ENCODE measurements at places on chromosomes 2 and 18.

- no peak for DNase-seq
These were observed 49.1 kb upstream of the IGFBP2 start for GRCh38 chr2:216584112-216584511.

DNA sequence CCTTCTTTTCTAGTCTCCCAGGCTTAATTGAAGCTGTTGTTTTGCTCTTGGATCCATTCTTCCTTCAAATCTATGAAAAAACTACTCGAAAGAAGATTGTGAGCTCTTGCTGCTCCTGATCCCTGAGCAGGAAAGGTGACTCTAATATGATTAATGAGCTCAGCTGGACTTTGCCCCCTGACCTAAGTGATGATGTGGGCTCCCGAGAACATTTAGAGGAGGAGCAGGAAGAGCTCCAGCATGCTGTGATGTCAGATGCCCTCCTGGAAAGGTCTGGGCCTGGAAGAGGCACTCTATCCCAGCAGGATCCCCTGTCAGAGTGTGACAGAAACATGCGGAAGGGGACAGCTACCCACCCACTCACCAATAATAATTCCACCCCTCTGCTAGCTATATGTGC is 117.9 kb upstream of the PELI1 start:
- DNase-seq = no peak

- DNase-seq = no peak
These were observed 35.6 kb downstream of the FBLN7 start for GRCh38 chr2:112173646-112174319.

GRCh38 chr2:29273004-29273684 is 157.9 kb downstream of the CLIP4 start:
- no peak for DNase-seq

DNA sequence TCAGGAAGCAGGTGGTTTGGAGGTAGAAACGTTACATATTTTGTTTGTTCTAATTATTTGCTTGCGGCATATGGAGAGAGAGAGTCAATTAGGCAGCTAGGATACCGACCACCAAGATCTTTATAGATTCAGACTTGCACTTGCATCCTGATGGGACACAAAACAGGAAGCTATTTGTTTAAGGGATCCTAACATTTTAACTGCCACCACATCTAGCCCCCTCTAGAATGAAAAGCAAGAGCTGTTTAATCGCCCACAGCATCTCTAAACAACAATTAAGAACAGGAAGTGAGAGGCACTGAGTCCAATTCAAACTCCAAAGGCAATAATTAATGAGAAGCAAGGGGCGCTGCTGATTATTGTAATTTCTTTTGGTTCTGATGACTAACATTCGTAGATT is 182.0 kb upstream of the LINC00305 start:
- no peak for DNase-seq

GRCh38 chr18:6509832-6510231 is 95.1 kb upstream of the L3MBTL4 start:
- DNase-seq = no peak

- DNase-seq = peak; percentile 33
These were observed 289.8 kb upstream of the SPRED2 start for GRCh38 chr2:65722028-65722778.

GRCh38 chr2:68468801-68469200 is 1.4 kb downstream of the APLF start:
- DNase-seq = no peak

- DNase-seq = no peak
These were observed 5.9 kb downstream of the SCYGR3 start for GRCh38 chr2:227608561-227609338.

GRCh38 chr2:39127973-39128372 is 7.1 kb upstream of the SOS1 start:
- DNase-seq = no peak

DNA sequence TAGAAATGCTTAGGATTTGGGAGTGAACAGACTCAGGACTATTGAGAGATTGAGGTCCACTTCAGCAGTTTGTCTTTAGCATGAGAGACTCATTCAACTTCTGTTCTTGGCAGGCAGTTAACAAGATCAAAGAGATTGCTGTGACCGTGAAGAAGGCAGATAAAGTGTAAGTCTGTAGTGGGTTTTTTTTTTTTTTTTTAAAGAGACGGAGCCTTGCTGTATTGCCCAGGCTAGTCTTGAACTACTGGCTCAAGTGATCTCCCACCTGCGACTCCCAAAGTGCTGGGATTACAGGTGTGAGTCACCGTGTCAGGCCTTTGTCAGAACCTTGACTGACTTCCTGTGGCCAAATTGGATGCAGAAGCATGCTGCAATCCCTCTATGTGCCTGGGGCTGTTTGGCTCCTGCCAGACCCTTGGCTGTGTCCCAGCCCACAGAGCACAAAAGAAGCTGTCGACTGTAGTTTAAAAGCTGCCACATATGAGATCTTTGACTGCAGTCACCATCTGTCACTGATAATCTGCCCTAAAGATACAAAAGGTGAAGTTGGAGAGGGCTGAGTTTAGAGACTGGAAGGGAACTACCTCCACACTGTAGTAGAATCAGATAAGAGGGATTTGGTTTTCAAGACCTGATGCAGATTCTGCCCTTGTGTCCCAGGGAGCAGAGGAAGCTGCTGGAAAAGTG is 9.9 kb downstream of the CCT7 start:
- no peak for DNase-seq

DNA sequence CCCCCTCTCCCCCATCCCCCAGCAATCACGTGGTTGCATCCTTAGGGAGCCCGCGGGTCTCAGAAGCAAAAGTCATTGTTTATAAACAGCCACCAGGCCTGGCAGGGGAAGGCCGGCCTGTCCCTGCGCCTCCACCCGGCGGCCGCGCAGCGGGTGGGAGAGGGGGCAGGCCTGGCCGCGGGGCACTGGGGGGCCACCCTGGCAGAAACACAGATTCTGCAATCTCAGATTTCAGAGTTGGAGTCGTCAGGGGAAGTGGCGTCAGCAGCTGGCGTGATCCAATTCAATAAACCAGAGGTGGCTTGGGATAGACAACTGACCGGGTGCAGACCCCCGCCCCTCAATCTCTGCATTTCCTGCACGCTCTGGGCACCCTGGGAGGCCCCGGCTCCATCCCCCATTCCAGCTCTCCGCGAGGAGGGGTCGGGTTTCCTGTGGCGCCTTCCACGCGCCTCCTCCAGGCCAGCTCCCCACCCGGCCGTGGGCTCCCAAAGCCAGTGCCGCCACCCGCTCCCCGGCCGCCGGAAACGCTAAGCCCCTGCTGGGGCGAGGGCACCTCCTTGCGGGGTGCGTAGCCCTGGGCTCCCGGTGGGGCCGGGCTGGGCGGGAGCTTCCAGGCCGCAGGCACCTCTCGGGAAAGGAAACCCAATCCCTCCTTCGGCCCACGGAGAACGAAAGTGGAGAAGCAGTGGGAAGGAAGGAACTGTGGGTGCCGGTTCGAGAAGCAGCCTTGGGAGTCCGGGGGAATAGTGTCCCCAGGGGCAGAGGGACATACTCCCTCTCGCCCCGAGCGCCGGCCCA is 1.1 kb downstream of the BIN1 start:
- peak; percentile 83 for DNase-seq

DNA sequence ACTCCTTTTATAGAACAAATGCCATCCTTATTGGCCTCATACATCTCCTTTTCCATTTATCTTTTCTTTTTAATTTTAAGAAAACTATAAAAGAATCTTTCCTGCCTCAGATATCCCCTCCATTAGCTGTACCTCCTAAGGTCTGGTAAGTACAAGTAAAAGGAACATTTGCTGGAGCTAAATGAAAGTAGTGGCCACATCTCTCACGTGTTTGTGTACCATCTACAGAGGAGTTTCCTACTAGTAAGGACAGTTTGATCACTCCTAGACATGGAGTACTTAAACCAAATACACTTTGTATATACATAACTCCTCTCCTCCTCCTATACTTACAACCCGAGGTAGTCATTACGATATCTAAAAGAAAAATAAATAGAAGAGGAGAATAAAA is 504.8 kb downstream of the LRRTM4 start:
- no peak for DNase-seq

- DNase-seq = no peak
These were observed 402.8 kb upstream of the SYT4 start for GRCh38 chr18:43680096-43680495.

GRCh38 chr18:48409591-48410094 is 460 bp upstream of the ZBTB7C start:
- peak; percentile 85 for DNase-seq

GRCh38 chr2:118812552-118812951 is 34.9 kb downstream of the EN1 start:
- no peak for DNase-seq

GRCh38 chr2:27628767-27629709 is at the start of the genes CCDC121 and GPN1:
CCDC121 (minus strand) TSS chr2:27629012; CDS start chr2:27627799, 1,213 bp downstream.
GPN1 (plus strand) TSS chr2:27629050; CDS start chr2:27629059, 9 bp downstream.
- DNase-seq = peak; percentile 80

DNA sequence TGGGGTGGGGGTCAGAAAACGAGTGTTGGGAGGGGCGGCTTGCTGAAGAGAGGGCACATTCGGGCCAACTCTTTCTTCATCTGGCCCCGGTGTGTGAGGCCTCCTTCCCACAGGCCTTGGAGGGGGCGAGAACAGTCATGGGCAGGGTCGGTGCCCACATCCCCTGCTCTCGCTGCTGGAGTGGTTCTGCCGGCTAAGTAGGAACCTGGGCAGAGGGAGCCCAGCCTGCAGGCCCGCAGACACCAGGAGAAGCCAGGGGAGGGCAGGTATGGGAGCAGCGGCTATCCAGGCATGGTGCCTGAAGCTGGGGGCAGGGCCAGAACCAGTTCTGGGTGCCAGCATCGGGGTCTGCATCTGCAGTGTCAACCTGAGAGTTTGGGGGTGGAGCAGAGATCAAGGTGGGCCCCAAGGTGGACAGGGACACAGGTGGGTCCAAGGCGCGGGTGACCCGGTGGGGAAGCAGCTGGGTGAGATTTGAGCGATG is 46.6 kb upstream of the HPCAL1 start:
- no peak for DNase-seq

- DNase-seq = no peak
These were observed 52.4 kb upstream of the MAP2 start for GRCh38 chr2:209371407-209371806.

- DNase-seq = peak; percentile 47
These were observed 4.2 kb upstream of the EN1 start for GRCh38 chr2:118851650-118852049.

GRCh38 chr18:29616867-29617266 is 1425.7 kb downstream of the DSC3 start:
- no peak for DNase-seq

- DNase-seq = no peak
These were observed 46.7 kb upstream of the KCNF1 start for GRCh38 chr2:10864861-10865636.

GRCh38 chr18:10051877-10052631 is 138.2 kb downstream of the VAPA start:
- no peak for DNase-seq

DNA sequence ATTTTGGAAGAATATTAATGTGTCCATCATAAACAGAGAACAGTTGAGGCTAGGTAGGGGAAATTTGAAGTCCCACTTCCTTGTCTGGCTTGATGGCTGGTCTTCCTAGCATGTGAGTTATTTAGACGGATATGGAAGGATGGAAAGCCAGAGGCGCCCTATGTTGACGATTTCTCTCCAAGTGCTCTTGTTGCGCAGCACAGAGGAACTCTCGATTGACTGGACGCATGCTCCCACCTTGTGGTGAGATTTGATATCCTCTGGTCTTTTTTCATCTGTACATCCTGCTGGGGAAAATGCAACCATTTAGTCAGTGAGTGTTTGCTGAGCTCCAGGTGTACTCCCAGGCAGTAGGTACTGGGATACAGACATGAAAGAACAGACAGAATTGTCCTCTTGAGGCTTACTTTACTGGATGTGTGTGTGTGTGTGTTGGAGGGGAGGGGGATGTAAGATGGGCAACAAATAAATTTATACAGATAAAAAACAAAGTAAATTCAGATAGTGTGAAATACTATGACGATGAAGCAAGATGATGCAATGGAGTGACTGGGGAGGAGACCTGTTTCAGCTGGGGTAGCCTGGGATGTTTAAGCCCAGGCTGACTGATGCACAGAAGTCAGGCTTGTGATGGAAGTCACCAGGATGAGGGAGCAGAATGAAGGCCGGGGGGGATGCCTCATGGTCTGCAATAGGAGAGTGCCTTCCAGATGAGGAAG is 137.2 kb downstream of the TRIM43 start:
- DNase-seq = peak; percentile 35

- no peak for DNase-seq
These were observed 18.5 kb upstream of the CCDC93 start for GRCh38 chr2:118032169-118033013.

- DNase-seq = no peak
These were observed 448.5 kb downstream of the ZEB2 start for GRCh38 chr2:144071461-144071860.

DNA sequence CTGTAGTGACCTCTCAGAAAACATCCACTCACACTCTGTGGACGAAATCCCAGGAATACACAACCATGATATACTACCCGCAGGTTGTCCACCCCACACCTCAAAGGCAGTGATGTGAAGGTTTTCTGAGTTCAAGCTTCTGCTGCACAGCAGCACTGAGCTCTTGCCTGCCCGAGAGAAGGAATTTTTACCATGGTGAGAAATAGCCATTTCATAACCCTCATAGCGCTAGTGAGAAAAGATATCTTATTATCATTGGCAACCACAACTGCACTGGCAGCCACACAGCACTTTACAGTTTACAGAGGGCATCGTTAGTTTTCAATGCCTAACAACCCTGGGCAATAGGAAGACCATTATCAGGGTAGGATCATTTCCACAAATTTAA is 36.9 kb downstream of the NAPG start:
- no peak for DNase-seq

- DNase-seq = no peak
These were observed 41.6 kb upstream of the ANXA4 start for GRCh38 chr2:69700381-69700780.

DNA sequence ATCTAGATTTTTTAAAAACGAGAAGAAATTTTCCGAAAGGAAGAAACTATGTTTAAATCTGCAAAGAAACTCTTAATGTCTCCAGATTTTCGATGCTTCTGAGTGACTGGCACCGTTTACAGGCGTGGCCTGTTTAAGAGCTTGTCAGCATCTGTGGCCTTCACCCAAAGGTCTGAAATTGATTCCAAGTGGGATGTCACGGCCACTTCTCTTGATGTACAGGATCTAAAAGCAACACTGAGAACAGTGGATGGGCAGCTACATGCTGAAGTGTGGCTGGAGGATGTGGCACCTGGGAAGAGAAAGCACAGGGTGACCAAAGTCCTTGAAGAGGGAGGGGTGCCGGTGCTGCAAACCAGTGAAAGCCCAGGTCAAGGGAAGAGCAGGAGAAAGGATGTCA is 28.0 kb downstream of the EMILIN2 start:
- no peak for DNase-seq

- no peak for DNase-seq
These were observed 24.7 kb upstream of the IMPA2 start for GRCh38 chr18:11956371-11957308.

DNA sequence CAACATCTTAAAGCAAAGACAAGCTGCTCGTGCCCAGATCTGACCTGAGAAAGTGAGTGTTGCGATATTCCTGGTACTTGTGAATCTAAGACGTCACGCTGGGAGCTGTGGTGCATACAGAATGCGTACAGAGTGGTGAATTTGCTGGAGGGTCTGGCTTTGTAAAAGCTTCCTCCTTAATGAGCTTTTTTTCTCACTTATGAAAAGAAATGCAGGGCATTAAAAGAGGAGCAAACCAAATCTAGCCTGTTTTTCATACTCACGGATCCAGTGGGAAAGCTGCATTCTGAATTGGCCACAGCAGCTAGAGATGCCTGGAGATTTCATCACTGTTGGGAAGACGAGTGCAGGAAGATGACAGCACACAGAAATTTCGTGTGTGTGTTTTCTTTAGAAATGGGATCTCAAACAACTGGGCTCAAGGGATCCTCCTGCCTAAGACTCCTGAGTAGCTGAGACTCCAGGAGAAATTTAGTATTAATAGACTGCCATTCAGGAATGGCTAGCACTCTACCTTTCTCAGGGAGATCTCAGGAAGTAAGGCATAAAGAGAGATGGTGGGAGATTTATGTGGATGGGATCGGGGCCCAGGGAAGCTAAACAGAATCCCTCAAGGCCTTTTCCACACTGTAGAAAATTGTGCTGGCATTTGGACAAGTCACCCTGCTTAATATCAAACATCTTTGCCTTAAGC is 181.3 kb downstream of the ALPK2 start:
- DNase-seq = no peak

Measured in right kidney (tissue), 9 donors.